ENCODE measurements at places on chromosomes 2 and 18.

- no peak for DNase-seq
Observed at GRCh38 chr2:219991116-219991515, 363.7 kb downstream of the SLC4A3 start.

DNA sequence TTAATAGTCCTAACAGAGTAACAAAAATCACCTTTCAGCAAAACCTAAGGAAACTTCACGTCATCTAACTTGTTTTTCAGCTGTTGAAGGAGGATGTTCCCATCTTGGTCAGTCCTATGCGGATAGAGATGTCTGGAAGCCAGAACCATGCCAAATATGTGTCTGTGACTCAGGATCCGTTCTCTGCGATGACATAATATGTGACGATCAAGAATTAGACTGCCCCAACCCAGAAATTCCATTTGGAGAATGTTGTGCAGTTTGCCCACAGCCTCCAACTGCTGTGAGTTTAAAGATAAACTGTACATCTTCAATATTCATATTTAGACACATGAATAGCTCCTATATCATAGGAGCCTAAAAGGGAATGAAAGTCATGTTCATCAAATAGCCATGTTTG lies 10.5 kb downstream of the COL3A1 start:
- DNase-seq: no peak

- no peak for DNase-seq
Observed at GRCh38 chr18:43886341-43886740, 609.1 kb upstream of the SYT4 start.

GRCh38 chr2:183348492-183348891 lies 224.2 kb downstream of the NUP35 start:
- no peak for DNase-seq

DNA sequence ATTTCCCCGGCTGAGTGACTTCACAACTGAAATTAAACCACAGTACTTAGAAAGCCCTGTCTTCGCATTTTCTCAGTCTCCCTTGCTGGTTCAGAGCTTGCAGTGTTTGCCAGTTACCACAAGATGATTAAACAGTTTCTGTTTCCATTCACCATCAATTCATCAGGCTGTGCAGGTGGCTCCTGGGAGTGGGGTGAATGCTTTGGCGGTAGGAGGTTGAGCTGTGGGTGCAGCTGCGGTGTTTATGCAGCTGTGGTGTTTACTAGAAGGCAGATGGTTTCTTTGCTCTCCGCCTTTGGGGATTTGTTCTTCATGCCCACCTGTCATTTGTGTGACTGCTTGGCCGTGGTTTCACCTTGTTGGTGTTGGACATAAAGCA lies 16.1 kb downstream of the ACOXL start:
- DNase-seq: peak; percentile 73

GRCh38 chr2:239195318-239195871 lies 205.4 kb downstream of the HDAC4 start:
- no peak for DNase-seq

DNA sequence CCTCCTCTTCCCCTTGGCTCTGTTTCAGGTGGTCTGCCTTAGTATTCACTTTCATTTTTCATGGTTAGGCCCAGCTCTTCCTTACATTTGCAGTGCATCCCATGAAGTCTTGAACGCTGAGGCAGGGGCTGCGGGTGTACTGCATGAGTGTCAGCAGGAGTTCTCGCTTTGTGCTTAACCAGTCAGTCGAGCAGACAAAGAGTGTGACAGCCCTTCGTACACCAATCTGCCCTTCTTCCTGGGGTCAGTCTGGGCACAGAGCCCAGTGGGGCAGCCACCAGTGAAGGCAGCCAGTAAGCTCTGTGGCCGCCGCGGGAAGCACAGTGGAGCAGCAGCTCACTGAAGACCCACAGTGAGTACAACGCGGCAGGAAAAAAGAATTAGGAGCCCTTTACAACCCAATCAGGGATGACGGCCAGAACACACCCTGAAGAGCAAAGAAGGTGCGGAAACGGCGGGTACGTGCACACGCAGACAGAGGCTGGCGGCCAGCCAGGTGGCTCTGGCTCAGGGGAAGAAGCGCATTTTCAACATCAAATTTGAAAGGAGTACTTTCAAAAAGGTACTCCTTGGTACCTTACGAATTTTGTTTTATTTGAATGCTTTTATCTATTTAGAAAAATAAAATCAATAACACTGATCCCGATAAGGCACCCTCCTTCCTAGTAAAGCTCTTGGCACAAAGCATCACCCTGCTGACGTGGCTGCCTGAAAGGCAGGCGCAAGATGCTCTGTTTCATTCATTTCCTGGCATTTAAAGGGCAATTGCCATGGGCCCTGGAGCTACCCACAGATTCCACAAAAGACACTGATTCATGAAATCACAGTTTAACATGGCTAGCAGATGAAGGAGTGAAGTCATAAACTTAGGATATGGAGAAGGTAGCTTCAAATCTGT lies 47.0 kb upstream of the SEMA4C start:
- DNase-seq: peak; percentile 54

GRCh38 chr2:71608441-71608840 lies 155.1 kb downstream of the DYSF start:
- DNase-seq: no peak

- no peak for DNase-seq
Observed at GRCh38 chr18:25876330-25876948, 214.0 kb downstream of the SS18 start.

DNA sequence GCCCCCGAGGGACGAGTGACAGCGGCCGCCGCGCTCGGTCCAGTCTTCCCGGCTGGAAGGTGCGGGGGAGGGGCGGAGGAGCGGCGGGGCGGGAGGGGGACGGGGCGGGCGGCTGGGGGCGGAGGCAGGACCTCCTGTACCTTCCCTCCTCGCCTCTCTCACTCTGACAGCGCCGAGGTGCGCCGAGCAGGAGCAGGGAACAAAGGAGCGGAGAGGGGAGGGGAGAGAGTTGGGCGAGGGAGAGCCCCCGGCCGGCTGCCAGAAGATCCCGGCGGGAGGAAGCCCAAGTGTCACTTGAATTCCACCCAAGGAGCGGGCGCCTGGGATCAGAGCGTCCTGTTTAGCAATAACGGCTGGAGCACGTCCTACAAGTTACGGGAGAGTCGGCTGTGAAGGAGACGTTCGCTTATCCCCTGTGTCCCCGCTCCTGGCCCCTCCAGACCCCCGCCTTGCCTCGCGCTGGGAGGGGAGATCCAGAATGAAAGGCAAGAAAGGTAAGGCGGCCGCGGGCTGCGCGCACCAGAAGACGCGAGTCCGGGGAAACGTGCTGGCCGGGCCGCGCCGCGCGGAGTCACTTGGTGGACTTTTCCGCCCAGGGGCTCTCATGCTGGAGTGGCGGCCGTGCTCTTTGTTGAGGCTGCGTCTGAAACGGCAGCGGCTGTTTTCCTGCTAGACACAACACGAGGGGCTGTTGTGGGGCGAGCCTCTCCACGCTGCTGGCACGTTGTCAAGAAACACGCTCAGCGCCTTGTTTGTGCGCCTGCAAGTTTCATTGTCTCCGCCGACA lies at the start of gene TGIF1:
TGIF1 (plus strand) TSS at position 161 of the 787 bp plus-strand sequence; CDS start at position 479, 318 bp downstream.
- DNase-seq: peak; percentile 83

DNA sequence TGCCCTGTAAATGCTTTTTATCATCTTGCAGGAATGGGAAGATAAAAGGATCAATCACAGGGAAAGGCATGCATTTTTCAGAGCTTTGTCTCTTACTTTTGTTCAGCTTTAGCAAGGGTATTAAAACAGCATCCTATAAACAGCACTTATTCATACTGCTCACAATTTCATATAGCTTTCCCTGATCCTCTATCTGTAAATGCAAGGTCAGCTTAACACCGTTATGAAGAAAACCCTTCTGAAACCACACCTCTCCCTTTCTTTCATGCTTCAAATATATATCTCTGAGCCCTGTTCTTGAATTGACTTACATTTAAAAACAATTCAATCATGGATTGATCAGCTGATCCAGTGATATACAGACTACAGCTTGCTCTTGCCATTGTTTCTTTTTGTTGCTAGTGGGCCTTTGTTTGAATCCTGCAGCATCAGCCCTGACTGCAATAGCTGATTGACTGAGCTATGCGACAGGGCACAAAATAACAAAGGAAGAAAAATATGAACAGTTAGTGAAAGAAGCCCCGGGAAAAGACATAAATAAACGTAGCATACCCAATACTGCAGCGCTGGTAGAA lies 795.5 kb upstream of the CDH2 start:
- DNase-seq: no peak
